Osteocyte (in vitro differentiated cells): ENCODE measurements at places on chromosomes 1 and 21. TPM values are rescaled to one million over a fixed set of nuclear protein-coding genes. Genes with fewer than 3 reads are reported as not detected.

The ADCY10 gene
- 0.10 and 0.94 TPM in 2 replicates for total RNA-seq

The SLC16A4 gene
- total RNA-seq = 25.8 and 26.3 TPM in 2 replicates

The FAM163A gene
- not detected in 2 replicates for total RNA-seq

The PSMG1 gene
- 49.0 and 49.6 TPM in 2 replicates for total RNA-seq

The OLFML2B gene
- total RNA-seq = 66.0 and 66.7 TPM in 2 replicates

The MIA3 gene
- total RNA-seq = 82.2 and 83.6 TPM in 2 replicates

The GBP5 gene
- not detected in 2 replicates for total RNA-seq

The MEAF6 gene
- total RNA-seq = 62.3 and 62.9 TPM in 2 replicates

The DDX59 gene
- 22.4 and 23.9 TPM in 2 replicates for total RNA-seq
